Left kidney (tissue), 8 donors: ENCODE measurements at places on chromosomes 12 and 14.

DNA sequence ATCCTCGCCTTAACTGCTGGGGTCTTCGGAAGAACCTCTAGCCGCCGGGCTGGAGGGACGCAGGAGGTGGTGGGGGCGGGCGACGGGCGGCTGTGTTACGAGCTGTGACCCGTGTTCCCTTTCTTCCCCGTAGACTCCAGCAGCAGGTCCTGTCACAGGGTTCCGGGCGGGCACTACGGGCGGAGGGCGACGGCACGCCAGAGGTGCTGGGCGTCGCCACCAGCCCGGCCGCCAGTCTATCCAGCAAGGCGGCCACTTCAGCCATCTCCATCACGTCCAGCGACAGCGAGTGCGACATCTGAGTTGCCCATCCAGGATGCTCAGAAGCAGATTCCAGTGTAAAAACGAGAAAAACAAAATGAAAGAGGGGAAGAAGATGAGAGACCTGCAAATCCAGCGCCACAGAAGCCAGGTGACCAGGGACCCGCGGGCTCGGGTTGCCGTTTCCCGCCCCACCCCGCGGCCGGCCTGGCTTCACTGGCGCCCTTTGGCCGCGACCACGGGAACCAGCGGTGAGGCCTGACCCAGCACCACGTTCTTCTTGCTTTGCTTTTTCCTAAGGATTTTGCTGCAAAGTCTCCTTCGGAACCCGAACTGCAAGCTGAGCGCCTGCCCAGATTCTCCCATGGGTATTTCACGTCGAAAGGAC is 2.1 kb downstream of the SIX6 start:
- no peak for DNase-seq

GRCh38 chr14:74953686-74954085 is 1.7 kb downstream of the PGF start:
- no peak for DNase-seq

- no peak for DNase-seq
Measured at GRCh38 chr12:12442548-12443071, 85.7 kb downstream of the BORCS5 start.

DNA sequence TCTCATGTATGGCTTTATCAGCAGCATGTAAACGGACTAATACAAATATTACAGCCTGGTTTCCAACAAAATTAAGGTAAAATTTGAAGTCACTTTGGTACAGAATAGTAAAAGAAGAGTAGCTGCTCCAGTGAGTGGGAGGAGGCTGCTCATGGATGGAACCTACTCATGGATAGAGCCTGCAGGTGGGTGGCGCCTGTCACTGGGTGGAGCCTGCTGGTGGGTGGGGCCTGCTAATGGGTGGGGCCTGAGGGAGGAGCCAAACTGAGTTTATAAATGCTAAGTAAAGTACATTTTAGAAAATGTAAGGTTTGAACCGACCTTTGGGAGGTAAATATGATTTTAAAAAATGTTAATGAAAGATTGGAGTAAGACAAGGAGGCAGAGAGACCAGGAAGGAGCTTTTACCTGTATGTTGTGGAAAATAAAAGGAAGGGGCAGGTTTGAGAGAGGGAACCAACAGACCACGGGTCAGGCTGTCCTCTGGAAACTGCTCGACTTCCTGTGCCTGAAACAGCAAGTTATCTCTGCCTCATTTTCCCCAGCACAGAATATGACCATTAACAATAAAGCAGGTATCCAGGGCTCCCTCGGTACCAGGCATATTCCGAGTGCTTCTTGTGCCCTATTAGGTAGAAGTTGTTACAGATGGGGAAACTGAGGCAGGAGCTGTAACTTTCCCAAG is 55.9 kb upstream of the SEL1L start:
- DNase-seq, result no peak

DNA sequence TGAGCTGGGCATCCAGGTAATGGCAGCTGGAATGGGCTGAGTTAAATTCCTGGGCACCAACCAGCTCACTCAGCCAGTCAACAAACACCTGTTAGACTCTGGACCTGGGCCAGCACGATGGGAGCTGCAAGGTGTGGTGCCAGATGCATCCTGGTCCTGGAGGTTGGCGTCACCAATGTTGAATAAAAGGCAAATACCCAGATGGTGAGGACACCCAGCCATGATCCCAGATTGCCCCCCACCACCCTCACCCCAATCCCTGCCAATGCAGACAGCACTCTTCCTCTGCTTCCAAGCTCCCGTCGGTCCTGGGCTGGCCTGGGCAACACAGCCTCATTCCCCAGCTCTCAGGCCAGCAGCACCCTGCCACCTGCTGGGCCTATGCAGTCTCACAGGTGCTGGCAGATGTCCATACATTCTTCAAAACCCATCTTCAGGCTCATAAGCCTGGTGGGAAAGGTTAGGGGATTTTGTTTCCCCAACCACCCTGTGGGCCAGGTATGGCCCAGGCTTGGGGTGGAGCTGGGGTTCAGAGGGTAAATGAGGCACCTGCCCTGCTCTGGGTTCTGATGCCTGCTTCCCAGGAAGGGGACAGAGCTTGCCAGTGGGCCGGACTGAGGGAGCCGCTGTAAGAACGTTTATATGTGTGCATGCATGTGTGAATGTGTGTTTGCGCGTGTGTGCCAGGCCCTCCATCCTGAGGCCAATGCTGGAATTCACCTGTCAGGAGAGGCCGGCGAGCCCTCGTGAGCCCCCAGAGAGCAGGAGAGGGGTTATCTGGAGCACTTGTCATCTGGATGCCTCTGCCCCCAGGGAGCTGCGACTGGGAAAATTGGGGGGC is 58.0 kb downstream of the LGMN start:
- DNase-seq, result no peak

DNA sequence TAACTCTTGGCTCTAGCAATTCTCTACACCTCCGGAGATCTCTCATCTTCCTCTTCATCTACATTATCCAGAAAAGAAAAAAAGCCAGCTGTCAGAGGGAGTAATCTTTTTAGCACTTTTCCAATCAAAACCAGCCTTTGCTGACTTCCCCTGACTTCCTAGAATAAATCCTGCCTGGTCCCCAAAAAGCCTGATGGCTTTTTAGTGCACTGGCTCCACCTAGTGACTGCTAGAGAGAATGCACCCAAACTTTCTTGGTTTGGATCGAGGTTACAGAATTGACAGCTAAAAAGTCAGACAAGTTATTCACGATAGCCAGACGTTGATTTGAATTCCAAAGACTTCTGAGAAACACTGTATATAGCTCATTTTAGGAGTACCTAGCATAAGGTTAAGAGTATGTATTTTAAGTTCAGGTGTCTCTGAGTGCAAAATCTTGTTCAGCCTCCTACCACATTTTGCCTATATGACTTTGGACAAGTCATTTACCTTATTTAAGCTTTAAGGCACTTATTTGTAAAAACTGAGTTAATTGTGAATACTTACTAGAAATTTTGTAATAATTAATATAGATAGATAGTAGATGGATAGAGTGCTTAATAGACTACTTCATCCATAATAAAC is 185.7 kb upstream of the GRIN2B start:
- peak; percentile 68 for DNase-seq

- DNase-seq, result no peak
Measured at GRCh38 chr14:74855945-74856344, 20.0 kb downstream of the PROX2 start.

DNA sequence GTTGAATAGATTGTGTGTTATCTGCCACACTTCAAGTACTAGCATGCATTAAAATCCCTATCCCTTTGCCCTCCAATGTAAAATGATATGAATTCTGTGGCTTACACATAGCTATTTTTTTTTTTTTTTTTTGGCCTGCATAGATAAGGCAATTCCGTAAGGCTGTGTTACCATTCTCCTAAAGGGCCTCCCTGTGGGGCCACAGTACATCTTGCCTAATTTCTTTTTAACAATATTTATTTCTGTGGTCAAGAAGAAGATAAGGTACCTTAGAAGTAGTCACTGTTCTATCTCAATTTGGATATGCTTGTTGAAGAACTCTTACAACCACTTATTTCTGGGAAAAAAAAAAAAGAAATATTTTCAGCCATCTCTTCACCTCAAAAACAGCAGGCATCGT is 19.8 kb downstream of the FLRT2 start:
- DNase-seq, result no peak

GRCh38 chr12:109777544-109777943 is 55.7 kb downstream of the TRPV4 start:
- no peak for DNase-seq

- DNase-seq, result no peak
Measured at GRCh38 chr14:90642244-90642717, 173.9 kb downstream of the TTC7B start.

DNA sequence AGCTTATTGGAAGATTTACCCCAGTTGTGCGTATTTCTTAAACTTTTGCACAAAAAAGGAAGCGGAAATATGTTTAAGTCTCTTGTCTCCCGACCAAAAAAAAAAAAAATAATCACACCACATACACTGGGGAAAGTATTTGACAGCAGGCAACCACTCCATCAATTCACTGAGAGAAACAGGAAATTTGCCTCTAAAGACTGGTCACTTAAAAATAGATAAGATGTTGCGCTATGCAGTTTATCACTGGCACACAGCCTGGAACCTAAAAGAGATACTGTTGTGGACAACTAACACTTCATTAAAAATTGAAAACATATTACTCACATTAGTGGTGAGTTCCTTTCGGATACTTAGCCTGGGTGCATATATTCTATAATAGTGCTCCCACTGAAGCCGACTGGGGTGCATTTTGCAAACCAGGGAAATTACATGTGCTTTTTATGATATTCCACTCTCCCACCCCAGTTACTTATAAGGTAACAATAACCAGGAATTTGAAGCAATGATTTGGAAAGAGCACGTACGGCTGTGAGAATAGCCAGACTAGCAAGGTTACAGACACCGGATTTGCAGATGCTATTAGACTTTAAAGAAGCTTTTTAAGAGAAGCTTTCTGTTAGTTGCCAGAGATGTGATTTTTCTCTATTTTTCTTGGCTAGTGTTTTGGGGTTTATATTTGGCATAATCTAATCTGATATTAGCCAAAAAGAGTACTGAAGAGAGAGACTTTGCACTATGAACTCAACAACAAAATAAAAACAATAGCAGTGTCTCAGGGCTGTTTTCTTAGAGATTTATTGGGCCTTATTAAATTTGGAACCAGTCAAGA is 311.5 kb downstream of the NOVA1 start:
- no peak for DNase-seq

DNA sequence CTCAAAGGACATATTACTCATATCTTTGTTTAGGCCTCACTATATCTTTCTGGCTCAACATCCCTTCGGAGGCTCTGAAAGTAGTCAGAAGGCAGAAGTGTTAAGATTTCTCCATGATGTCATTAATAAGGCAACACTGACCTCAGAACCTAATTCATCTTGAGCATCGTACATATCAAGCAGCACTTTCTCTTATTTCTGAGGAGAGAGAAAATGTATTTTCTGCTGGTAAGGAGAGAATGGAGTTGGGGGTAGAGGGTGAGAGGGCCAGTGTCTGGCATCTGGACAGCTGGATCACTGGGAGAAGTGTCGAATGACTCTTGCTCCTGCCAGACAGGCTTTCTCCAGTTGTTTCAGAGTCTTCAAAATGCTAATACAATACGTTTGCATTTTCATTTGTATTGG is 213.2 kb upstream of the PRICKLE1 start:
- DNase-seq, result no peak

DNA sequence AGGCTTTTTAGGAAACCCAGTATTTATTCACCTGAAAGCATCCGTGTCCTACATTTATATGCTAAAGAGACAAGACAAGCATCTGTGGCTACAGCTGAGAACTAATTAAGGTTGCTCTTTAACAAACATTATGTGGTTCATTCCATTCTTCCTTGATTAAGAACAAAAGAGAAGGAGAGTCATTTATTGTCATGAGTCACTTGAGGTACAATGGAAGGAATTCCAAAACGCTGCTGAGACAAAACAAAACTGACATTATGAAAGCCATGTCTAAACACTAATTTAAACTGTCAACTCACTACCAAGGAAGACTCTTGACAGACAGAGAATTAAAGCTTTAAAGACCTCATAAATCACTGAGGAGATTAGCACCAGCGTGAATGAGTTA is 214.4 kb downstream of the BMP4 start:
- no peak for DNase-seq

GRCh38 chr14:65198346-65198745 is 96.0 kb upstream of the MAX start:
- DNase-seq, result no peak

DNA sequence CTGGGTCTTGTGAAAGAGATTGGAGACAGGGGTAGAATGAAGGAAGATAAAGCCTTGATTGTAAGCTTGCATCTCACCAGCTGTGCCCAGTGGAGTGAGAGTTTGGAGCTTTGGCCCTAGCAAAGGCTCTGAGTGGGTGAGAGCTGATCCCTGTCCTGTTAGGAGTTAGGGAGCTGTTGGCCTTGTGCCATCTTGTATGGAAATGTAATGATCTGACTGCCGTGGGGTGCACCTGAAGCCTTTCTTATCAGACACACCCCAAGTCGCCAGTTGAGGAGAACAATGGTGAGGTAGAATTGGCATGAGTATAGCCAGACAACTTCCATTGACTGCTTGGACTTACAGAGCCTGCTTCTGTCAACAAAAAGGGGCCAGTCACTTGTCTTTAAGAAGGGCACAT is 130.1 kb downstream of the PRKCH start:
- DNase-seq, result no peak

GRCh38 chr14:100641274-100641860 is 54.1 kb upstream of the BEGAIN start:
- no peak for DNase-seq

- DNase-seq, result no peak
Measured at GRCh38 chr12:16030744-16031143, 119.6 kb downstream of the DERA start.

DNA sequence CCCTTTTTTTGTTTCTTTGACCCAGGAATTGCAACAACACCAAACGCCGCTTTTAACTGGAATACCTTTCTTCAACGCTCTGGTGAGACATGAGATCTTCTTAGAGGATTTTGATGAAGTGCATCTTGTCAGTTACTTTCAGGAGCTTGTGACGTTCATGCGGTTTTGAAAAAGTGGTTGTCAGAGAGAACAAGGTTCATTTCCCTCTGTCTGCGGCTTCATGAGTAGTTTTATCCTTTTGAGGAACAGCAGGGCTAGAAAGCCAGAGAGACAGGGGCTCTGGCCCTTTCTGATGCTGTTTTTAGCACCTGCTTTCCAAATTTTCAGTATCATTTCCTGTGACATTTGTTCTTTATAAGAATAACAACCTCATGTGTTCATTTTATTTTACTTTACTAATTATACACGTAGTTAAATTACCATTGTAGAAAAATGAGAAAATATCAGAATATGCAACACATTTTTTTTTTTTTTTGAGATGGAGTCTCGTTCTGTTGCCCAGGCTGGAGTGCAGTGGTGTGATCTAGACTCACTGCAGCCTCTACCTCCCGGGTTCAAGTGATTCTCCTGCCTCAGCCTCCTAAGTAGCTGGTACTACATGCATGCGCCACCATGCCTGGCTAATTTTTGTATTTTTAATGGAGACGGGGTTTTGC is 61.8 kb downstream of the GLT1D1 start:
- DNase-seq, result no peak

DNA sequence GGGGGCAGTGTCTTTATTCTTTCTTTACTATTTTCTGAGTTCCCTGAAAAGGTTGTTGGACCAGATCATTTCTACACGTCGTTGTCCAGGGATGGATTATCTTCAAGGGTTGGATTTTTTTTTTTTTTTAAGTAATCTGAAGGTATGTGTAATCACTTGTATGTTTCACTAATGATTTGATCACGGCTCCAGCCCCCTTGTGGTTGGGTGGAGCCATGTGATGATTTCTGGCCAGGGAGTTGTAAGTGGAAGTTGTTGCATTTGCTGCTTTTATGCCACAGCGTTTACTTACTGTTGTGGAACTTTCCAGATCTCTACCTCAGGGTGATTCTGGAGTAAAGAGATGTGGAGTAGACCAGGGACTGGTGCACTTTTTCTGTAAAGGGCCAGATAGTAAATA is 390.3 kb downstream of the AACS start:
- no peak for DNase-seq
